Activated CD8-positive, alpha-beta memory T cell treated with anti-CD3 and anti-CD28 coated beads for 1 hour (primary cell): ENCODE measurements at places on chromosomes 2 and 18.

DNA sequence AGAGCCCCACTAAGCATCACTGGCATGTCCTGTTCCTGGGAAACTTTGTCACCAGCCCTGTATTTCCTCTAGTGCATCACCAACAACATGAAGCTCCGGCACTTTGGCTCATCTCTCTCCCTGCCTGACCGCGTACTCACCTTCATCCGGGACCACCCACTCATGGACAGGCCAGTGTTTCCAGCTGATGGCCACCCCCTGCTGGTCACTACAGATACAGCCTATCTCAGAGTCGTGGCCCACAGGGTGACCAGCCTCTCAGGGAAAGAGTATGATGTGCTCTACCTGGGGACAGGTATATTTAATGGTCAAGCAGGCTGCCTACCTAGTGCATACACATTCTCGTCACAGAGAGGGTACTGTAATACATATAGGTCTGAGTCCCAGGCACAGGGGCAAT, 21.0 kb downstream of the SEMA4F start:
- no peak for DNase-seq

DNA sequence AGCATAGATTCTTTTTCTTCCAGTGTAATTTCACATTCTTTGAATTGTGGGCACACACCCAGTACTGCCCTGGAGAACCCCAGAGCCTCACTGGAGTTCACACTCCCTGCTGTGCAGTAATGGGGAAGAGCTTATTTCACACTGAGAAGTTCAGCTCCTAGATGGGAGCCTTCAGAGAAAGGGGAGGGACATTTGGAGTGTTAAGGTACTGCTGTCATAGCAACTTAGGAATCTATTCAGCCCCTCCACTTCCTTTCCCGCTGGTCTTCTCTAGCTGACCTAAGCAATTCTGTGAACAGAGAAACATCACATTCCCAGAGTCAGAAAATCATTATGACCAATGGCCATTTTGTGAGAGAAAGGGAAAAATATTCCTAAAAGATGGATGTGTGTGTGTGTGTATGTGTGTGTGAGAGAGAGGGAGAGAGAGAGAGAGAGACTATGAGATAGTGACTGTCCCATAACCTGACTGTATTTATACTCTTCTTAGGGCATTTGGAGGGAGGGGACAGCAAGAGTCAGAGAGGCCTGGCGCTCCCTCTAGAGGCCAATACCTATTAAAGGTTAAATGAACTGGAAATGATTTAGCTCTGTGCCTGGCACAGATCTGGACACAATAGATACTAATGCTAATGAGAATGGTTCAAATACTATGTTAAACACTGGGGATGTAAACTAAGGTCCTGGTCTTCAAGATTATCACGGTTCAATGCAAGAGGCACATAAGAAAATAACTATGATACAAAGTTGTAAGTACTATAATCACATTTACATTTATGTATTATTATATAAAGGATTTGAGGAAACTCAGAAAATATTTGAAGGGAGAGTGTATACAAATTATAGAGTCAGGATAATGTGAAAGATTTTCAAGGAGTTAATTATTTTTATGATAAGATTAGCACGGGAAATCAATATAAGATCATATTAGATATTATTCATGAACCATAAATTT, 41.5 kb upstream of the RPE start:
- DNase-seq: no peak

DNA sequence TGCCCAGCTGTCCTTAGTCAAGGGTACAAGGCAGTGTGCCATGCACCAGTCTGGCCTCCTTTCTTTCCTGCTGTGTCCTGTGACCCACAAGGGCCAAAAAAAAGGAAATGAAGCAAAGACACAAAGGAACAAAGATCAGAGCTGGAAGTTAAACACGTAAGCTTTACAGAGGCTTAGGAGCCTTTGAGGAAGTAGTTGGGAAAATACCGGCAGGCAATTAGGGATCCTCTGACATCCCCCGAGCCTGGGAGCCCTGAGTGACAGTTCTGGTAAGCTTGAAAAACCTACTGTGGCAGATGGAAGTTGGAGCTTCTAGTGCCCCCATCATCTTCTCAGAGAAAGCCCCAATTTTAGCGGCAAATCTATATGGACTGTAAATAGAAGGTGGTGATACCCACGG, 78.5 kb downstream of the SPRED2 start:
- no peak for DNase-seq

GRCh38 chr2:157333304-157334047, 7.9 kb upstream of the ERMN start:
- DNase-seq: no peak

DNA sequence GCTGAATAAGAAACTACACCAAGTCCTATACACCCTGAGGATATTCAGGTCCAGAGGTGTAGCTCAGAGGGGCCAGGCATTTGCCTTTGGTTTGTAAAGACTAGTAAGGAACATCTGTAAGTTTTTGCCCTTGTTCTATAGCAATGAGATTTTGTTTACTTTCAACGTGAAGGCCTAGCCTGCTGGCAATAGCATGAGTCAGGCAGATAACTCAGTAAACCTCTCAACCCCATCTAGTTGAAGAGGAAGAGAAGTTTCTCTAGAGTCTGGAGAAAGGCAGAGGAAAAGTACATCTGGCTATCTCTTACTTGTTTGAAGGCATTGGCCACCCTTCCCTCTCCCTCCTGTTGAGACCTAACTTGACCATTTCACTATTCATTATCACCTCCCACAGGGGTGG, 70.3 kb upstream of the ZNF521 start:
- DNase-seq: no peak
